ENCODE measurements at places on chromosomes 1 and 21.
A peak's percentile ranks its signal among the peaks of the same experiment; 100 is the strongest.

- DNase-seq, result no peak
Observed at GRCh38 chr21:23949493-23949892, 1657.8 kb downstream of the MRPL39 start.

DNA sequence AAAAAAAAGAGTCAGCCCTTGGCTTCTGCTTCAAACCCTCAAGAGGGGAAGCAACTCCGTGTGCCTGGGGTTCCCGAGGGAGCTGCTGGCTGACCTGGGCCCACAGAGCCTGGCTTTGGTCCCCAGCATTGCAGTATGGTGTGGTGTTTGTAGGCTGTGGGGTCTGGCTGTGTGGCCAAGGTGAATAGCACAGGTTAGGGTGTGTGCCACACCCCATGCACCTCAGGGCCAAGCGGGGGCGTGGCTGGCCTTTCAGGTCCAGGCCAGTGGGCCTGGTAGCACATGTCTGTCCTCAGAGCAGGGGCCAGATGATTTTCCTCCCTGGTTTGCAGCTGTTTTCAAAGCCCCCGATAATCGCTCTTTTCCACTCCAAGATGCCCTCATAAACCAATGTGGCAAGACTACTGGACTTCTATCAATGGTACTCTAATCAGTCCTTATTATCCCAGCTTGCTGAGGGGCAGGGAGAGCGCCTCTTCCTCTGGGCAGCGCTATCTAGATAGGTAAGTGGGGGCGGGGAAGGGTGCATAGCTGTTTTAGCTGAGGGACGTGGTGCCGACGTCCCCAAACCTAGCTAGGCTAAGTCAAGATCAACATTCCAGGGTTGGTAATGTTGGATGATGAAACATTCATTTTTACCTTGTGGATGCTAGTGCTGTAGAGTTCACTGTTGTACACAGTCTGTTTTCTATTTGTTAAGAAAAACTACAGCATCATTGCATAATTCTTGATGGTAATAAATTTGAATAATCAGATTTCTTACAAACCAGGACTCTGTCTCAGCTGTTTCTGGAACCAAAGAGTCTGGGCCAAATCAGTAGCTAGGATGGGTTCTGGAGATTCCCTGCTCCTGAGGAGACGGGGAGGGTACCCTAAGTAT lies 26.8 kb upstream of the KDM4A start:
- DNase-seq, result no peak

DNA sequence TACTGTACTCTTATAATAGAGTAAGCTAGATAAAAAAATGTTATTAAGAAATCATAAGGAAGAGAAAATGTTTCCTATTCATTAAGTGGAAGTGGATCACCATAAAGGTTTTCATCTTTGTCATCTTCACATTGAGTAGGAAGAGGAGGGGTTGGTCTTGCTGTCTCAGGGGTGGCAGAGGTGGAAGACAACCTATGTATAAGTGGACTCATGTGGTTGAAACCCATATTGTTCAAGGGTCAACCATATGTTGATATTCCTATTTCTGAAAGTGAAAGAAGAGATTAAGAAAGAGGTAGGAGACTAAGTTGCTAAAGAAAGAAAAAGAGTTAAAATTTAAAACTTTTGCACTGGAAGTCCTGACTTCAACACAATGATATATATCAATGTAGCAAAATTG lies 4.9 kb upstream of the ZP4 start:
- no peak for DNase-seq

DNA sequence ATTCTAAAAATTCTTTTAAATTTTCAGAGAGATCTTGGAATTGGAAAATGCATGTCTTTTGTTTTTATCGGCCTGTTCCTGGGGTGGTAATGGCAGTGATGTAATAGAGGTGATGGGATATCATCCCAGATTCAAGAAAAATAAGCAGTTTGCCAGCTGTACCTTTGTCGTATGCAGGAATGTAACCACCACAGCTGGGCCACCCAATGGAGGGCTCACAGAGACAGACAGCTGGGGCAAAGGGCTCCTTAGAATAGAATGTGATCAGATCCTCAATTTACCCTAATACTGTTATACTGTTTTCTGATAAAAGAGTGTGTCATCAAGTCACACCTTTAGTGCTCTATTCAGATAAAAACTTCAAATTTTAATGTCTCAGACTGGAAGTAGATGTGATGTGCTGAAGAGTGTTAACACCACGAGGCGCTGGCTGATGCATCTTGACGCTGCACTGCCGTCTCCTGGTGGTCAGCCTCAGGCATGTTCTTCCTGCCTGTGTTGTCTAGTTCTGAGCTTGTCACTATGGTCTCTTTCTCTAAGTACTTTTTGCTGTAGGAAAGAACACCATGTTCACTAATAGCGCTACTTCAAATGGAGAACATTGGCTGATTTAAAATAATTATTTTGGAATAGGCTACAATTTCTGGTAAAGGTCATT lies 78.8 kb downstream of the C1orf21 start:
- DNase-seq, result no peak

GRCh38 chr1:172727956-172728603 lies 69.2 kb downstream of the FASLG start:
- peak; percentile 44 for DNase-seq

- DNase-seq, result peak; percentile 11
Observed at GRCh38 chr1:54519709-54520108, 28.3 kb upstream of the ACOT11 start.

DNA sequence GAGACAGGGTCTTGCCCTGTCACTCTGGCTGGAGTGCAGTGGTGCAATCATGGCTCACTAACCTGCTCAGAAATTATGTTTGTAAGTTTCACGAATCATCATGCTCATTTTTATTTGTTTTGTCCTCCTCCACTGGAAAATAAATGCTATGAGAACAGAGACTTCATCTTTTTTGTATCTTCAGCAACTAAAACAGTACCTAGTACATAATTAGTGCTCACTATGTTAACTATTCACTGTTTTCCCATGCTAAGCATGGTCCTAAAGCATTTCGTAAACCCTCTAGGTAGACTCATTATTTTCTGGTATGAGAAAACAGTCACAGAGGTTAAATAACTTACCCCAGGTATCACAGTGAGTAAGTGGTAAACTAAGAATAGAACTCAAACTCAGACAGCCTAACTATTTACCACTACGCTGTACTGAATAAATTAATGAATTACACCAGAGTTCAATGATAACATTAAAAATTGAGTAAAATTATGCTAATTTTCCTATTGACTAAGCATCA lies 118.4 kb downstream of the RERE start:
- no peak for DNase-seq

DNA sequence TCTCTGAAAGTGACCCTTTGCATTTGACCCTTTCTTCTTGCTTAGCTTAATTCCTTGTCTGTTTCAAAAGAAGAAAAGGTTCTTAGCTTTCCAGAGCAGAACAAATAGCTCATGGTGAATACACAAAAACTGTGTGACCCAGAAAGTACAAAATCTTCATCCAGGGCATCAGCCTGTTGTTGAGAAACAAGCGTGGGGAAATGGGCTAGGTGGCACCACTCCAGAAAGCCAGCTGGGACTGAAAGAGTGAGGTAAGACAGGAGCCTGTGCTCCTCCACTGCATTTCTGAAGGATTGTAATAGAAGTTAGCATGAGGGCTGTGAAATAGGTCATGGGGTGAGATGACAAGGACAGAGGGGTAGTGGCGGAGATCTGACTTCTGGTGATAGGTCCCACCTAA lies 45.8 kb downstream of the CYP2J2 start:
- no peak for DNase-seq

All from Daoy (cell line).